Dermis lymphatic vessel endothelial cell (primary cell): ENCODE measurements at places on chromosomes 5 and 9. TPM values are rescaled to one million over a fixed set of nuclear protein-coding genes. Genes with fewer than 3 reads are reported as not detected.

The KIAA0825 gene
- total RNA-seq, result 1.2 and 3.4 TPM in 2 replicates

The GADD45G gene
- total RNA-seq, result 0.09 and 0.11 TPM in 2 replicates

The PDE4D gene
- total RNA-seq, result 40.9 and 41.7 TPM in 2 replicates

The FOXD4 gene
- 0.11 and 0.17 TPM in 2 replicates for total RNA-seq

The ZNF462 gene
- total RNA-seq, result 2.9 and 7.8 TPM in 2 replicates

The FIBCD1 gene
- total RNA-seq, result not detected in 2 replicates

The STPG3 gene
- 0.54 TPM in 1 of 2 replicates, not detected in the other for total RNA-seq

The SPTLC1 gene
- total RNA-seq, result 109 and 112 TPM in 2 replicates

The RNF224 gene
- not detected in 2 replicates for total RNA-seq

The ANKRD34B gene
- under 0.01 TPM in 1 of 2 replicates, not detected in the other for total RNA-seq
